ENCODE measurements at places on chromosomes 4 and X.

DNA sequence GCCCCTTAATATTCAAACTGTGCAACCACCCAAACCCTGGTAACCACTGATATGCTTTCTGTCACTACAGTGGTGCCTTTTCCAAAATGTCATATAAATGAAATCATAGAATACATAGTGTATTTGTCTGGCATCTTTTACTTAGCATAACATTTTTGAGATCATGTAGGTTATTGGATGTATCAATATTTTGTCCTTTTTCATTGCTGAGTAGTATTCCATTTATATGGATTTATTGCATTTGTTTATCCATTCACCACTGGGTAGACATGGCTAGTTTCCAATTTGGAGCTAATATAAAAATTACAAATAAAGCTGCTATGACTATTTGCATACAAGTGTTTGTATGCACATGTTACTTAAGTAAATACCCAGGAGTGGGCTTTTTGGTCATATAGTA, 121.6 kb downstream of the TMEM144 start:
- DNase-seq, result no peak

DNA sequence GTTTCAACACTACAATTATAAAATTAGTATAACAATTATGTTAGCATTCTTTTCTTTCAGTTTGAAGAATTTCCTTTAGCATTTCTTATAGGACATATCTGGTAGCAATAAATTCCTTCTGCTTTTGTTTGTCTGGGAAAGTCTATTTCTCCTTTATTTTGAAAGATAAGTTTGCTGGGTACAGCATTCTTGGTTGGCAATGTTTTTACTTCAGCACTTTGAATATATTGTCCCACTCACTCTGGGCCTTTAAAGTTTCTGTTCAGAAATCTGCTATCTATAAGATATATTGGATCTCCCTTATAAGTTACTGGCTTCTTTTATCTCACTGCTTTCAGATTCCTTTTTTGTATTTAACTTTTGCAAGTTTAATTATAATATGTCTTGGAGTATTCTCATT, 222.1 kb downstream of the PARM1 start:
- no peak for DNase-seq

DNA sequence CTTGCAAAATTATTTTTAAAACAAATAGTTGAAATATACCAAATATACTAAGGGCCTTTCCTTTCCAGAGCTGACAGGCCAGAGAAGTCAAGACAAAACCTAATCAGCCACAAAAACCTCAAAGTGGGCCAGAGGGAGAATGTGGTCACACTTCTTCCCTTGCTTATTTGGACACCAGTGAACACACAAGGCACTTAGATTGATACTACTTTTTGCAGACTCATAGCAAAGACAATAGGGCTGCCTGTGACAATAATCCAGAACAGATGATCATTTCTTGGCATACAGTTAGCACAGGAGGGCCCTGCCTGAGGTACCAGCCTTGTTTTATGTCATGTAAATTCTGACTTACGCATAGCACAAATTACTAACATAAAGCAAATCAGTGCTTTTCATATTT, 215.7 kb upstream of the NEIL3 start:
- DNase-seq, result no peak

DNA sequence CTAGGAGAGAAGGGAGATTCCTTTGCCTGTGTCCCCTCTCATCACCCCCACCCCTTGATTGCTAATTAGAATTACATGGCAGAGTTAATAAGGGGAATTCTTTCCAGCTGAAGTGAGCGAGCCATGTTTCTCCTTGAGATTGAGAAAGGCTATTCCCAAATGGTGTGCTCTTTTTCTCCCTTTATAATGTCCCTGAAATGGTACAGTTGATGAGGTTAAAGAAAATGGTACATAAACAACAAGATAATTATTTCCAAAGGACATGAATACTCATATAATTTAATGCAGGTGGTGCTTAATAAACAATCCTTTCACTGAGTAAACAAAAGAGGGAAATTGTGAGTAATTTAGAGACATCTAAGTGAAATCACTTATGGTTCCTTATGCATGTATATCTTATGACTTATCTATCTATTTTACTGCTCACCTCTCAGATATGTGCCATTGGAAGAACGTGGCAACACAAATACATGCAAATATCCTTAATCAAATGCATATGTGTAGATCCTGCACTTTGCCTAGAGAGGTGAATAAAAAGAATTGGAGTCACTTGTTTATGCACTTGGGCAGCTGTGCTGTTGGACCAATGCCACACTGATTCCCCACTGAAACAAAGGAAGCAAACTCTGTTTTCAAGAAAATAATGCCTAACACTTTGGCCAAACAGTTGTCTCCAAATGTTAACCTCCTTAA, 106.6 kb upstream of the WDR44 start:
- DNase-seq, result no peak

GRCh38 chr4:66252291-66252690, 582.0 kb upstream of the EPHA5 start:
- DNase-seq, result no peak

DNA sequence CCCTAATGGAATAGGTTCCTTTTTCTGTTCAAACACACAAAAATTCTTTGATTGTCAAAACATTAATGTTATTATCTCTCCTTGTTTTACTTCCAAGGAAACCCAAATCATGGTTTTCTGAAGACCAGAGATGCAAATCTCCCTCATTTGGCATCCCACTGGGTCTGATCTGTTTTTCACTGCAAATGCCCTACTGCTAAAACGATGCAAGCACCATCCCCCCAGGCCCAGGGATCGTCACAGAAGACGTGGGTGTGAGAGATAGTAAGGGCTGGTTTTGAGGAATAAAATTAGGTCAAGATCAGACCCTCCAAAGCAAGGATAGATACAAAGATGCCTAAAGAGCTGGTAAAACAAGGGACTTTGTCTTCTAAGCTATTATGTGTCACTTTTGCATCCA, 33.6 kb downstream of the GSPT2 start:
- DNase-seq, result no peak

All from skeletal muscle cell (primary cell).